Left hindlimb (tissue), 1 donor: ENCODE measurements at places on chromosomes 6 and 20.
A peak's percentile ranks its signal among the peaks of the same experiment; 100 is the strongest.

DNA sequence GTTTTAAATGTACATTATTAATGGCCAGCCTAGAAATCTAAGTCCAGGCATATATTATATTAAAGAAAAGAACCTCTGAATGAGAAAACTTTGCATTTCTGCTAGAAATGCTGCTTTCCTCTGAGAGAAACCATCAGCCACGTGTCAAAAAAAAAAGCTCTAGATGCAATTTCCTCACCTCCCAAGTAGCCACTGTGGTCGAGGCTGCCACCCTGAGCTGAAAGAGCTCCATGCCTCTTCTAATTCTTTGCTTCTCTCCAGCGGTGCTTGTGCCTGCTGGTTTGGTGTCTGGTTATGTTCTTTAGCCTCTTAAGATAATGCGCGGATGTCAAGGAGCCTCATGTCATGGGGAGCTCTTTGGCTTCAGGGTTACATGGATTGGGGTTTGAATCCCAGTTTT is 316.0 kb downstream of the TFAP2C start:
- DNase-seq: no peak

DNA sequence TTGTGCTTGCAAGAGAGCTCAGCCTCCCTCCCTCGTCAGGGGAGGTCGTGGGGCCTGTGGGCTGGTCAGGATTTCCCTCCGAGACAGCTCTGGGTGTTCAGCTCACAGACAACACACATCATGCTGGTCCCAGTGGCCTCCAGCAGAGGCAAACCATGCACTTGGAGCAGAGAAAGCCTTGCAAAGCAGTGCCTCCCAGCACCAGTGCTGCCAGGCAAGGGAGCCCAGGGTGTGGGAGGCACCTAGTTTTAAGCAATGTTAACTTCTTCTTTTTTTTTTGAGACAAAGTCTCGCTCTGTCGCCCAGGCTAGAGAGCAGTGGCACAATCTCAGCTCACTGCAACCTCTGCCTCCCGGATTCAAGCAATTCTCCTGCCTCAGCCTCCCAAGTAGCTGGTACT is 34.0 kb upstream of the INSM1 start:
- no peak for DNase-seq

- no peak for DNase-seq
Observed at GRCh38 chr6:45920819-45921511, 94.7 kb downstream of the CLIC5 start.

GRCh38 chr6:72930556-72931132 is 294.7 kb downstream of the KHDC1L start:
- DNase-seq: no peak

- peak; percentile 86 for DNase-seq
Observed at GRCh38 chr6:41428996-41429421, 93.6 kb downstream of the NCR2 start.

- DNase-seq: peak; percentile 41
Observed at GRCh38 chr6:73923905-73924485, 228.0 kb downstream of the CD109 start.

DNA sequence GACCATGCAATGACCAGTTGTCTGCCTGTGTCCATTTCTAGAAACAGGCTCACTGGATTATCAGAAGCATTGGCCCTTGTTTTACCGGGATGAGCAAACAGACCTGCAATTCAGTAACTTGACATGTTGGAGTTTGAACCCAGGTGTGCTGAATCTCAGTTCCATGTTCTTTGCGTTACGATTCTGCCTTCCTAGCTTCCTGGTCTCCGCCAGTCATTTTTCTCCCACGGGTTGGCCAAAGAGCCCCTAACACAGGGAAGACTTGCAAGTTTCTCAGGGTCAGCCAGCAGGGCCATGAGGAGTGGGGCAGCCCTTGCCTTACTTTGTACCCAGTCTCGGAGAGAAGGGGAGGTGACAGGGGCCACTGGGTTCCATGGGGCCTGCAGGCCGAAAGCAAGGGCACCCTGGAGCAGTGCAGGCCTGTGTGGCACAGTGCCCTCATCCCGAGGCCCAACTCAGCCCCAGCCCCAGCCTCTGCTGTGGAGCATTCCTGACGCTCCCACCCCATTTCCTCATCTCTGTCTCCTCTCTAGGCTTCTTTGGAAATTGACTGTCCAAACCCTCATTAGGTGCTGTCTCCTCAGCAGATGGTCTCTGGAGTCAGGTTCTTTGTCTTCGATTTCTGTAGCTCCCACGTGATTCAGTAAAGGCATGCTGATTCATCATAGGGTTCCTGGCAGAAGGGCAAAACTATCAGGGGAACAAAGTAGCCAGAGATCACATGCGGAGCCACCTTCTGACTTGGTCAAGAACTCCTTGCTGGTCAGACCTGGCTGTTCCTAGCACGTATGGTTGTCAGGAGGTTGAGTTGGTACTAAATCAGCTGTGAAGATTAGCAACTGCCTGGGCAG is 23.6 kb downstream of the CDS2 start:
- no peak for DNase-seq

DNA sequence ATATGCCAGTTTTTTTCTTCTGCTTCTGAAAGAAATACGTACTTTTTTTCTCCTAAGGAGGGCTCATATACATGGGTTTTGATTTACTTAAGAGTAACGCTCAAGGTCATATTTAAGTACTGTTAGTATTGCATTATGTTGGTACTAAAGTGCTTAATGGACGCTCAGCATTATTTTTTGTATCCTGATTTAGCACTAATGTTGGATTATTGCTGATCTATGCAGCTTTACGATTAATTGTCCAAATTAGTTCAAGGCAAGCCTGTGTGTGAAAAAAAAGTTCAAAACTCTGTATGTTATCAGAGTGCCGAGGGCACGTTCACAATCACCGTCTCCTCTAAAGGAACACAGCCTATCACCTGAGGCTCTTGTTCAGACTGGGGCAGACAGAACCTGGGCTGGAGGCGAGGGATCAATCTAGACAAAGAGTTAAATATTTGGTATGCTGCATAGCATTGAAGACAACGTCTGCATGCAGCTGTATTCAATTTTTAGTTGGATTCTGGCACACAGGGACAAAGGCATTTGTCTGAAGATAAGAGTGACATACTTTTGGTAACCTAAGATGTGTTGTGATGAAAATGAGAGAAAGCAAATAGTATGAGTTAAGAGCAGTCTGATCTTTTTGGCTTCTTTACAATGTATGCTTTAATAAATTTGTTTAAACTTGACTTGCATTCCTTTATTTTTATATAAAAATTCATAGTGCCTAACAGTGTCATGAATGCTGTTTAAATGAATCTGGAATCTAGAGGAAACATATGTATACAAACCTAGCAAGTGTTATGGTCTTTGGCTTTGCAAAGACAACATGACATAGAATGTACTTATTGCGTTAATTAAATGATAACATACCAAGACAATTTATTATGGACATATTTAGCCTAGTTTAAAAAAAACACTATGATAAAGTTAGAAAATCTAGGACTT is 341.2 kb downstream of the SAMD5 start:
- no peak for DNase-seq

GRCh38 chr6:14321992-14322772 is 204.6 kb downstream of the CD83 start:
- no peak for DNase-seq
